Right lung (tissue), 10 donors: ENCODE measurements at places on chromosomes 7 and 10. TPM values are rescaled to one million over a fixed set of nuclear protein-coding genes. Genes with fewer than 3 reads are reported as not detected.

Gene ZPBP
- 0.44 TPM for polyA plus RNA-seq

- no peak for DNase-seq
Measured at GRCh38 chr7:30907527-30908267, 4.0 kb upstream of the AQP1 start.

- DNase-seq = peak; percentile 12
Measured at GRCh38 chr7:134632937-134633540, 13.6 kb upstream of the BPGM start.

Gene RGR
- not detected for polyA plus RNA-seq

- DNase-seq = no peak
Measured at GRCh38 chr7:3916146-3916545, 615.1 kb downstream of the SDK1 start.

Gene PSD
- 13.4 TPM for polyA plus RNA-seq

Gene CALML5
- polyA plus RNA-seq = not detected

Gene SPDYE2
- 2.9 TPM for polyA plus RNA-seq

Gene PAPOLB
- 0.04 TPM for polyA plus RNA-seq

Gene CALML3
- polyA plus RNA-seq = 0.85 TPM

Gene DLX6
- polyA plus RNA-seq = not detected
